ENCODE measurements at places on chromosomes 2 and 18.

- DNase-seq = no peak
These were observed 16.4 kb upstream of the IL1RL1 start for GRCh38 chr2:102294802-102295489.

DNA sequence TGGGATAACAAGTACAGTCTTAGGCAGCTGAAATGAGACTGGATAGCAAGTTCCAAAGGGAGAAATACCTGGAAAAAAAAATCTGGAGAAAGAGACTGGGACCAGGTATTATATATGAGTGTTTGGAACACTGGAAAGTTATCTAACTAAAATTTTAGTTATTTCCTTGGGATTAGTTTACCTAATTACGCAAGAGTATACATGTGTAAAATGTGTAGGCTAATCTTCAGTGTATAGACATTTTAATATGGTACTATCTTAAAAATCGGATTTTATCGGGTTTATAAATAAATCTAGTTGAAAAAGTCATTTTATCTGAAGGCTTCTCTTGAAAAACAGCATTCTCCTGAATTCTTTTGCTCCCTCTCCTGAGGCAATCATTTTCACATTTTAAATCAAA, 3.9 kb downstream of the EPB41L5 start:
- no peak for DNase-seq

DNA sequence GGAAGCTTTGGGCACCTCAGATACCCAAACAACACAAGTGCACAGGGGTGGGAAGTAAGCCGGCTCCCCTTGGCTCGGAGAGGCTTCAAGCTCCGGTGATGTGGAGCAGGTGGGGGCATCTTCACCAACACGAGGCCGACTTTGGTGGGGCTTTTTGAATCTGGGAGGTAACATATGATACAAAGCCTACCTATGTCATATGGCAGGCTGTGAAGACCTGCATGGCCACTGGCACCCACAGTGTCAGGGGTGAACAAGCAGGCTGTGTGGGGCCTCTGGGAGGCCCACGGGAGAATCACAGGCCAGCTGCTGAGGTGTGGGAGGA, 109.0 kb downstream of the EIPR1 start:
- no peak for DNase-seq

DNA sequence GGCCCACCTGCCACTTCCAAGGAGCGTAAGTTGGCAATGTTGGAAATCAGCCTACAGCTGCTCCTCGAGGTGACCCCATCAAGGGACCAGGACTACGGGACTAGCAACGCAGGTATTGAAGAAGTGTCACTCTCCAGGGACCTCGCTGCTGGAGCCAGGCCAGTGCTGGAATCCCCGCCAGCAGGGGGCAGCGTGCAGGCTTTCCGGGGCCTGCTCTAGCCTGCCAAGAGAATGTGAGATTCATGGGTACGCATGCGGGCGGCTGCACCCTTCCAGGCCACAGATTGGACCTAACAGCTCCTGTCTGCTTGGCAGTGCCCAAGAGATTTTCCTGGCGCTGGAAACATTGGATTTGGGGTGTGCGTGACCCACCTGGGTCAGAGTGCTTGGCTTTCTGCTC, 182.8 kb upstream of the RAB12 start:
- DNase-seq = peak; percentile 42

DNA sequence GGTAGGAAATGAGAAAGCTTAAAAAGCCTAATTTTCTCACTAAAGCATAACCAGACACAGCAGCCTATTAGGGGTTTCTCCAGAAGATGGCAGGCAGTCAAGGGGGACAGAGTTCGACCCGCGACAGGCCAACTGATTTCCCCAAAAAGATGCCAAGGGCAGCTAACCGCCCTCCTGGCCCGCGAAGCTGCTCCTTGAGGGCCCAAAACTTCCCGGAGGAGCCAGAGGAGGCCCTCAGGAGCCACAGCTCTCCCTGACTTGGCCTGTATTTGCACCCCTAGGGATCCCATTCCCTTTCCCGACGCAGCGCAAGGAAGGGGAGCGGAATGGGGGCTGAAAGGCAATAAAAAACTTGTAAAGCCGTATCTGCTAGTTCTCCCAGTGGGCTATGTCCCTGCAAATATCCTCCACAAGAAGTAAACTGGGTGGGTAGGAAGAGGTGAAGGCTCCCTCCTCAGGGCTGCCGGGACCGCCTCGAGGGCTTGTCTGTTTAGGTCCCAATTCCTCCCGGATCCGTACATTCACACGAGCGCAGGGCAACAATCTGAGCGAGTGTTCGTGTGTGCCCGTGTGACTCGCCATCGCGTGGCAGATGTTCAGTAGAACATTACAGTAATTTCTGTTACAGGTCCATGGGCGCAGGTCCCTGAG, 756 bp upstream of the NAGK start:
- DNase-seq = peak; percentile 30

DNA sequence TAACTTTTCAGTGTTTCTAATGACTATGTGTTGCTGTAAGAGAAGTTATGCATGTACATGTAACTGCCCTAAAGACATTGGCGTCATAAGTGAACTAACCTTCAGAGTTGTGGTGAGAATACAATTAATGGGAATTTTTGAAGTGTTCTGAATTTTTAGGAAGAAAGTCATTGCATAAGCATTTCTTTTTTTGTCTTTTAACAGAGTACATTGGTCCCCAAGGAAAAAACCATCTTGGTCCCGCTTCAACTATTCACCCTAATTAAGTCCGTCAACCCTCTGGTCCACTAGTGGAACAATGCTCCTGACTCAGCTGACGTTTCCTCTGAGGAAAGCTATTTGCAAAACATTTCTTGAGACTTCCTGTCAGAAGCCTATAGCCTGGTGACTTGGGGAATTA, 41.1 kb upstream of the VIT start:
- DNase-seq = no peak

DNA sequence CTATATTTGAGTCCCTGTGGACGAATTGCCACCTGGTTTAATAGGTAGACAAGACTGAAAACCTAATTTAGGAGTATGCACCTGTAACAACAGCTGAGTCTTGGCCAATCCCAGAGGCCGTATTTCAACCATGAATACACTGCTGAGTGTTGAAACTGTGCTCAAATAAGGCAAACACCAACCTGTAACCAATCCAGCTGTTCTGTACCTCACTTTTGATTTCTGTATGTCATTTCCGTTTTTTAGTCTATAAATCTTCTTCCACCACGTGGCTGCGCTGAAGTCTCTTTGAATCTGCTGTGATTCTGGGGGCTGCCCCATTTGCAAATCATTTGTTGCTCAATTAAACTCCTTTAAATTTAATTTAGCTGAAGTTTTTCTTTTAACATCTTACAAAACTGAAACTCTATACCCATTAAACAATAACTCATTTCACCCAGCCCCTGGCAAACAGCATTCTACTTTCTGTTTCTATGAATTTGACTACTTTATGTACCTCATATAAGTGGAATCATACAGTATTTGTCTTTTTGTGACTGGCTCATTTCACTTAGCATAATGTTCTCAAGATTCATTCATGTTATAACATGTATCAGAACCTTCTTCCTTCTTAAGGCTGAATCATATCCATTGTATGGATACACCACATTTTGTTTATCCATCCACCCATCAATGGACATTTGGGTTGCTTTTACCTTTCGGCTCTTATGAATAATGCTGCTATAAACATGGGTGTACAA, 7.5 kb upstream of the YPEL5 start:
- peak; percentile 55 for DNase-seq

- no peak for DNase-seq
These were observed 350.8 kb upstream of the NT5C1B start for GRCh38 chr2:18940184-18940583.

- DNase-seq = no peak
These were observed 32.4 kb downstream of the TMEM87B start for GRCh38 chr2:112087346-112088020.

- DNase-seq = no peak
These were observed 96.9 kb downstream of the GYPC start for GRCh38 chr2:126752876-126753275.

All from stimulated activated CD4-positive, alpha-beta T cell treated with anti-CD3 and anti-CD28 coated beads, Interleukin-15, amount 100 ng/mL, for 24 hours (primary cell).